Suppressor macrophage (primary cell): ENCODE measurements at places on chromosomes 12 and 14.

DNA sequence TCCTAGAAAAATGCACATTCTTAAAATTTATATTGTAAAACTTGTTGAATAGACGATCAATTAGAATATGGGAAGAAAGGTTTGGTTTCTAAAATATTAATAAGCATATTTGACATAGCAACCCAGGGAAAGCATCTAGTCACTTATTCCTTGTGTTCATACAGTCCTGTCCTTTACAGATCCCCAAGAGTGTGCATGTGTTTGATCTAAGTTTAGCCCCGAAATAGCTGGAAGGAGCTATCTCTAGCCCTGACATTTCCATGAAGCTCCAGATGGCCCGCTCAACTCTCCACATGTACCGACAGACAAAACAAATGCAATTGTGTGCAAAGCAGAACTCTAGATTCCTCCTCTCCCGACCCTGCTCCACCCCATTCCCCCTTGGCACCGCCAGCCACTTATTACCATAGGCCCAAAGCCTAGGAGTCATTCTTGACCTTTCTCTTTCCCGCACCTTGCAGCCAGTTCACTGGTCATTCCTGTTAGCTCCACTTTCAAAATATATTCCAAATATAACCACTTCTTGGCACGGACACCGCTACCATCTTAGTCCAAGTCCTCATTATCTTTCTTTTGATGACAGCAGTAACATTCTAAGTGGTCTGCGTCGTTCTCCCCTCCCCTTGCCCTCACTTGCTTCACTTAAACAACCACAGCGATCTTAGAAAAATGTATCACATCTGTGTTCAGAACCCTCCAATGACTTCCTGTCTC lies 45.4 kb upstream of the GZMB start:
- no peak for DNase-seq

DNA sequence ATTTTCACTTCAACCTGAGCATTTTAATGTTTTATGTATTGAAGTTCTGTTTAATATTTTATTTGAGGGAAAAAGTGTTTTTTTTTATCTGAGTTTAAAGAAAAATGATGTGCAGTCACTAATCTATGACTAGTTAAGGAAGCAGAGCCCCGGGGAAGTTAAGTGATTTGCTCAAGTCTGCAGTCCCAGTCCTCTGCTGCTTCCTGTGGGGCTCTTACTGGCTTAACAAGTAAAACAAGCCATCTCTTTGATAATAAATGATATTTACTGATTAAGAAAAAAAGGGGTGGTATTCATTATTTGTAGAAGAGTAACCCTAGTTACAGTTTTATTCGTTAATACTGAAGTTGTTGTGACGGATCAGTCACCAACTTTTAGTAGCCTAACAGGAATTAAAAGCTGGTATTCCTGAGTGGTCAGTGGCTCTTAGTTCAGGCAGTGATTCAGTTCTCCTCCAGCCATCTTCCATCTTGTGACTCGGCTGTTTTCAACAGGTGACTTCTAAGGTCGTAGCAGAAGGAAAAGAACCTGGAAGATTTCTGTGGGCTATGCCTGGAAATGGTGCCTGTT lies 21.7 kb downstream of the BICDL1 start:
- DNase-seq, result no peak

DNA sequence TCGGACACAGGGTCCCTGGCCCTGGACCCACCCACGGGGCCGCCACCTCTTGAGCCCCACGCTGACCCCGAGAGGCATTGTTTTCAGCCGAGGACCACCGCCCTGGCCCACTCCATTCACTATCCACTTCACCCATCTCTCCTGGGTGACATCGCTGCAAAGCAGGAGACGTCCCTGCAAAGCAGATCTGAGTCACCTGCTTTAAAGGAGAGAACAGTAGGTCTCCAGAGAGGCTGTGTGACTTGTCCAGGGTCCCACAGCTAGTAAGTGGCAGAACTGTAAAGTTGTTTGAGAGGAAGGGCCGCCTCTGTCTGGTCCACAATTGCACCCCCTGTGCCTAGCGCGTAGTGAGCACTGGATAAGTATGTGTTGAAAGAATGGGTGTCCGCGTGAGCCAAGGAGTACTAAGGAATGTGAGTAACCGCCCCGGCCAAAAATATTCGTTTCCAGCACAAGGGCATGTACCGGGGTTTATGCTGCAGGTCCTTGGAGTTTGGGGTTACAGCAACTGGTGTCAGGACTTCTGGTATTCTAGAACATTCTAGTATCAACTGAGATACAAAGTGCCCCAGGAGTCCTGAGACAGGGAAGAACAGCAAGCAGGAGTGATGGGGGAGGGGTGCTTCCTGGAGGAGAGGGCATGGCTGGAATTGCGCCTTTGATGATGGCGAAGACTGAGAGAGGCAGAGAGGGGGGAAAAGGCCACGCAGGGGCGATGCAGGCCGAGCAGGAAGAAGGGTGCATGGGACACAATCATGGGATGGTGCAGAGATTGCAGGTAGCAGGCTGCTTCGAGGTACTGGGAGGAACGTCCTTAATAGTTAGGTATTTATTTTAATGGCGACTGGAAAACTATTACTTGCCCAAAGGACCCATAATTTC lies 91.1 kb downstream of the SCARB1 start:
- DNase-seq, result no peak

DNA sequence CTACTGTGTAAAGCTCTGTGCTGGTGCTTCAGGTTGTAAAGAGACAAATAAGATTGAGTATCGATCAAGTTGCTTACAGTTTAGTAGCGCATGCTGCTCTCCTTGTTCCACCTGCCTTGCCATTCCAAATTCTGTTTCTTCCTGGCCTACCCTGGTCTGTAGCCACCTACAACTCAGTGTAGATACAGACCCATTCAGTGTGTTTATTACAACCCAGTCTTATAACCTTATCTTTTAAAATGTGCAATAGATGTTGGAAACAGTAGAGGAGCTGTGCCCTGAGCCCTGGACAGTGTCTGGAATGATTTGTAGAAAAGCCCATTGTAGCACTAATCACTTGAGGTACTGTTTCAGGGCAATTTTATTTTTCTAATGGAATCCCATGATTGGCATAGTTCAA lies 68.5 kb downstream of the DIP2B start:
- no peak for DNase-seq

- DNase-seq, result peak; percentile 98
These were observed 491.8 kb downstream of the PCNX1 start for GRCh38 chr14:71399057-71399487.

DNA sequence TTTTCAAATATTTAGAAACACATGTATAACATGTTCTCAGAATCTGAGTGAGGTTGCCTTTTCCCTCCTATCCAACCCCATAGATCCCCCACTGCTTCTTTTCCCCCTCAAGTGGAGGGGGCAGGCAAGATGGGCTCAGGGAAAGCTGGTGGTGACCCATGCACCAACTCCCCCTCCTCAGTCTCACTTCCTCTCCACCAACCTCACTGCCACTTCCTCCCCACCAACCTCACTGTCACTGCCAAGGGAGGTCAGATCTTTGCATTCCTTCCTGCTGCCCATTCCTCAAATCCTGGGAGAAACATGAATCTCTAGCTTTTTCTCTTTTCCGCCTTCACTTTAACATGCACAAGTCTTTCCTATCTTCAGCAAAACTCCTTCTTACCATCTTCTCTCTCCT lies 48.7 kb downstream of the SPTB start:
- DNase-seq, result no peak

DNA sequence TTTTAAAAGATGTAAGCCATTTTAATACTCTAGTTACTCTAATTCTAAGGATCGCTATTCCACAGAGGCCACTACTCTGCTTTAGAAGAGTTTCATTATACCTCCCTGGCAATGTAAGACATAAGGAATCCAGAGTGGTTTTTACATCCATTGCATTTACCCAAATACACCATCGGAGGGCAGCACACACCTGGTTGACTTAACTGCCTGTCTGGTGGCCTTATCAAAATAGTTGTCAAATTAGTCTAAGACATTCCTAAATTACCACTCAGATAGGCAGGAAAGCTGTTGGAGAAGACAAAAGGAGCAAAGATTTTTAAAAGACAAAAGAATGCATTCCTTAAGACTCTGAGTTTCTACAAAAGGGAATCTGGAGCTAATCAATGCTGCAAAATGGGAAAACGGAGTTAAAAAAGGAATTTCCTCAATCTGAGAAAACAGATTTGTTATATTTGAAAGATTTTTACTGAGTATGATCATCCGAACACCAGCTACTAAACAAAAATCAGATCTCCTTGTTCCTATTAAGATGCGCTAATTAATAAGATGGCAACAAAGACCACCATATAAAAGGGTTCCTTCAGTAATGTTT lies 33.8 kb upstream of the FGD4 start:
- DNase-seq, result peak; percentile 80

DNA sequence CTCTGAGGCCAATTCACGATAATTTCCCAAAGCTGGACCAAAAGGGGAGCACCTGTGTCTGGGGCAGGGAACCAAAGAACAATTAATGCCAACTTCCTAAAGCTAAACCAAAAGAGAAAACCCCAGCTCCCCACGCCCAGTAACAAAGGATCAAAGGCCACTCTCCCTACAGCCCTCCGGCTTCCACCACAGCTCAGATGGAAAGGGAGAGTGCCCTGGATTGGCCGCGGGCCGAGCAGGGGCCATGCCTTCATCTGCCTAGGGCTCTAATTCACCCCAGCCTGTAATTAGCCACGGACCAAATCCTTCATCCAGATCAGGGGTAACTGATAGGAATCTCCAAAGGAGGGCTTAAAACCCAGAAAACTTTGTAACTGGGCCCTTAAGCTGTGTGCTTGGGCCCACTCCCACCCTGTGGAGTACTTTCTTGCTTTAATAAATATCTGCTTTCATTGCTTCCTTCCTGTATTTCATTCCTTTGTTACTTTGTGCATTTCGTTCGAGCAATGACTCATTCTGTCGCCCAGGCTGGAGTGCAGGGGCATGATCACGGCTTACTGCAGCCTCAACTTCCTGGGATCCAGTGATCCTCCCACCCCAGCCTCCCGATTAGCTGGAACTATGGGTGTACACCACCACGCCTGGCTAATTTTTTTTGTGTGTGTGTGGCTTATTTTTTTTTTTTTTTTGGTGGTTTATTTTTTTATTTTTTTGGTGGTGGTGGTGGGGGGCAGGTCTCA lies 65.5 kb upstream of the PPP4R3A start:
- DNase-seq, result no peak

- no peak for DNase-seq
These were observed 47.4 kb downstream of the DYRK2 start for GRCh38 chr12:67695974-67696373.

- DNase-seq, result peak; percentile 81
These were observed 4.7 kb upstream of the TTC7B start for GRCh38 chr14:90820958-90821357.

GRCh38 chr14:77305696-77306095 lies 15.0 kb downstream of the POMT2 start:
- no peak for DNase-seq

DNA sequence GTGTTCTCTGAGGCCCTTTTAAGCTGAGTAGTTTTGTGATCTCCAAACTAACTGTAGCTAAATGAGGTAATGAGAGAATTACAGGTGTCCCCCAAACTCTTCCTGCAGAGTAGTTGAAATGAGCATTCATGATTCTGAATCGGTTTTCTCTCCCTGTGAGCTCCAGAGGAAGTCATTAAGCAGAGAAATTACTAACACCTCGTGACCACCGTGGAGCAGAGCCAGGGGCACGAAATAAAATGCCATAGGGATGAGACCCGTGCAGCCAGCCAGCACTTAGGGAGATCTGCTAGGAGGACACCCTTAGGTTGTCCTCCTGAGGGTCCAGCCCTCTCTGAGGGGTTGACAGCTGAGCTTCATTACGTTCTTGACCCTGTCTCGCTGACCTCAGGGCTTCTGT lies 79.5 kb downstream of the SLC25A47 start:
- DNase-seq, result peak; percentile 22

- no peak for DNase-seq
These were observed 11.4 kb upstream of the ATP2A2 start for GRCh38 chr12:110269622-110270124.

- no peak for DNase-seq
These were observed 67.9 kb upstream of the ESRRB start for GRCh38 chr14:76307786-76308780.

- no peak for DNase-seq
These were observed 360.4 kb downstream of the ATP23 start for GRCh38 chr12:58301730-58302122.

GRCh38 chr12:117294189-117294603 lies 67.2 kb downstream of the NOS1 start:
- no peak for DNase-seq

GRCh38 chr12:668090-668481 lies 4.8 kb upstream of the NINJ2 start:
- peak; percentile 55 for DNase-seq

DNA sequence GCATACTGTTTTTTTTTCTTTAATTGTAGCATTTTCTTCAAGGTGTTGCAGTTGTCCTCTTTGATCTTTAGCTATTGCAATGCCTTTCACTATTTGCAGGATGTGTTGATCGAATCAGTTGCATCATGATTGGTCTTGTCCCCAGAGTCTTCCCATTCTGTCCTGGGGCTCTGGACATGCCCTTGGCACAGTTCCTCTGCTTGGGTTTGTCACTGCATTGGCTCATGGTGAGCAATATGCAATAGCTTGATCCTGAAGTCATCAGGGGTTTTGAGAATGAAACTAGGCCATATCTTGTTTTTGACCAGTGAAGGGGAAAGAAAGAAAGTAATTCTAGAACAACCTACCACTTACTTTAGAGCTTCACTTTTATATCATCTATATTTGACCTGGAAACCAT lies 281.5 kb downstream of the TMEM117 start:
- DNase-seq, result no peak

DNA sequence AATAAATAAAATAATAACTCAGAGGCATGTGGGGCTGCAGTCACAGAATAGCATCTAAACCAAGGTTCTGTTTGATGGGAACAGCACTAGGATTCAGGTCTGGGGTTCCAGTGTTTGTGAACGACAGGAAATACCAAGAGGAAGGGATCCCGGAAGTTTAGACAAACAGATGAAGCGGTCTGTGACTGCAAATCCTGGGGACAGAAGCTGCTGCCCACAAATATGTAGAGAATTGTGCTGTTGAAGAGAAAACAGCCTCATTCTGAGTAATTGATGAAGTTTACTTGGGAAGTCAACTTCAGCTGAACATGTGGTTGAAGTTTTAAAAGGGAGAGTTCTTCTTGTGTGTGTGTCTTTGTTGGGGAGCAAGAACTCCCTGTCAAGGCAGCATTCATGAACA lies 98.4 kb upstream of the TBX5 start:
- no peak for DNase-seq

DNA sequence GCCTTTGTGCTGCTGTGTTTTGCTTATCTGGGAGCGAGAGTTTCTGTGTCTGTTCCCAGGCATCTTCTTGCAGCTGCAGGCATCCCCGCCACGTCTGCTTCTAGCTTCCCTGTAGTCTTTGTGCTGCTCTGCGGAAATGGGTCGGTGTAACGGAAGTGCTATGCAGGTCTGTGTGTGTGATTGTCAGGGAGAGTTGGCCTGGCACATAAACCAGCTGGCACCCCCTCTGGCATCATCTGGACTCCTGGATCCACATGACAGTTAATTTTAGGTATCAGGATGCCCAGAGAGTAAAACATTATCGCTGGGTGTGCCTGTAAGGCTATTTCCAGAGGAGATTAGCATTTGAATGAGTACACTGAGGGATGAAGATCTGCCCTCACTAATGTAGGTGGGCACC lies 9.4 kb upstream of the OASL start:
- no peak for DNase-seq

GRCh38 chr12:107131832-107132616 lies 38.7 kb upstream of the CRY1 start:
- peak; percentile 55 for DNase-seq

GRCh38 chr12:11705010-11705409 lies 55.5 kb downstream of the ETV6 start:
- peak; percentile 37 for DNase-seq
